ENCODE measurements at places on chromosomes 4 and X. TPM values are rescaled to one million over a fixed set of nuclear protein-coding genes. Genes with fewer than 3 reads are reported as not detected.

The SPOCK3 gene
- polyA plus RNA-seq: not detected

DNA sequence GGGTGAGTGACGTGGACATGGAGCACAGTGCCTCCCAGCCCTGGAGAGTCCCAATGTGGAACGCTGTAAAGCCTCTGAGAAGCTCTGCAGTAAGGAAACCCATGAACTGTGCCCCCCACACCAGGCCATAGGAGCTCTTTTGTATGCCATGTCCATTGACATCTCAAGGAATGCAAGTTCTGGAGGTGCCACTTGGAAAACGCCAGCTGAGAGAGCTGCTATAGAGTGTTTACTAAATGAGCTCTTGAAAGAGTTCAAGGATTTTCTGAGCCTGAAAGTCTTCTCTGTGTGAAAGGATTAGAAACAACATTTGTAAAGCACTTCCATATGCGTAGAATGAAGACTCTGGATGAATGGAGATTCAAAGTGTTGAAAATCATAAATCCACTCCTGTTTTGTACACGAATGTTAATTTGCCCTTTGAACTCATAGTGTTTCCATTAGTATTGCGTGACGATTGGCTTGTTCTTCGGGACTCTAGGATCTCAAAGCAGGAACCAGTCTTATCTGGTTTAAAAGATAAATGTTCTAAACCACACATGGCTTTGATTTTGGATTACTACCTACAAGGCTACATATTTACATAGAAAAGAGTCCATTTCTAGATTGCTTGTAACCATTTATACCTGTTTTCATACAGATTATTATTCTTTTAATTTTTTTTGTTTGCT lies 41.8 kb upstream of the STOX2 start:
- no peak overlapping the region for H3K27ac ChIP-seq
- H3K27me3 ChIP-seq: no peaks in the 10 kb centered on the region
- no peak overlapping the region for H3K4me3 ChIP-seq
- H3K36me3 ChIP-seq: no peaks in the 10 kb centered on the region
- no peak for DNase-seq

The GPR50 gene
- not detected for polyA plus RNA-seq

The NPY2R gene
- polyA plus RNA-seq: 0.28 TPM

DNA sequence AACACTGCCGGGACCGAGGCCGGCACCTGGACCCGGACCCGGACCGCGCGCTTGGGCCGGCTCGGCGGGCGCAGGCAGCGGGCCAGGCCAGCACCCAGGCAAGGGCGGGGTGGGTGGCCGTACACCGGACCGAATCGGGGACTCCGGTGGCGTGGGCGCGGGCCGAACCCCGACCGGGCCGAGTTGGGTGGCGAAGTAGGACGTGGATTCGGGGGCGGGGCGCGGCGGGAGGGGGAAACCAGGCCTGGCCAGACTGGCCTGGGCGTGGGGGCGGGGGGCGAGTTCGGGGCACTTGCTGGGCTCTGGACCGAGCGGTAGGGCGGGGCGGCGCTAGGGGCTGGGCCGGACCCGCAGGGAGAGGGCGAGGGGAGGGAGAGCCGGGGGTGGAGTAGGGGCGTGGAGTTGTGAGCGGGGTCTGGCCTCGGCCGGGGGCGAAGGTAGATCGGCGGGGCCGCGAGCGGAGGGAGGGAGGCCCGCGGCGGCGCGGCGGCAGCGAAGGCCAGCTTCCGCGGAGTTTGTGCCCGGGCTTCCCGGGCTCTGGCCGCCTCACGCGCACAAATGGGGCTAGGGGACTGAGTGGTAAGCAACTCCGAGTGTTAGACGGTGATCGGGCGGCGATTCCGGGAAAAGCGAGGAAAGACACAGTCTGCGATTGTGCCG lies 1.8 kb upstream of the BCORL1 start:
- peak; percentile 45 for DNase-seq
- peak overlapping the region; percentile 22 for H3K4me3 ChIP-seq
- no peak overlapping the region for H3K27ac ChIP-seq
- H3K4me1 ChIP-seq: no peaks in the 10 kb centered on the region
- no peaks in the 10 kb centered on the region for H3K27me3 ChIP-seq

DNA sequence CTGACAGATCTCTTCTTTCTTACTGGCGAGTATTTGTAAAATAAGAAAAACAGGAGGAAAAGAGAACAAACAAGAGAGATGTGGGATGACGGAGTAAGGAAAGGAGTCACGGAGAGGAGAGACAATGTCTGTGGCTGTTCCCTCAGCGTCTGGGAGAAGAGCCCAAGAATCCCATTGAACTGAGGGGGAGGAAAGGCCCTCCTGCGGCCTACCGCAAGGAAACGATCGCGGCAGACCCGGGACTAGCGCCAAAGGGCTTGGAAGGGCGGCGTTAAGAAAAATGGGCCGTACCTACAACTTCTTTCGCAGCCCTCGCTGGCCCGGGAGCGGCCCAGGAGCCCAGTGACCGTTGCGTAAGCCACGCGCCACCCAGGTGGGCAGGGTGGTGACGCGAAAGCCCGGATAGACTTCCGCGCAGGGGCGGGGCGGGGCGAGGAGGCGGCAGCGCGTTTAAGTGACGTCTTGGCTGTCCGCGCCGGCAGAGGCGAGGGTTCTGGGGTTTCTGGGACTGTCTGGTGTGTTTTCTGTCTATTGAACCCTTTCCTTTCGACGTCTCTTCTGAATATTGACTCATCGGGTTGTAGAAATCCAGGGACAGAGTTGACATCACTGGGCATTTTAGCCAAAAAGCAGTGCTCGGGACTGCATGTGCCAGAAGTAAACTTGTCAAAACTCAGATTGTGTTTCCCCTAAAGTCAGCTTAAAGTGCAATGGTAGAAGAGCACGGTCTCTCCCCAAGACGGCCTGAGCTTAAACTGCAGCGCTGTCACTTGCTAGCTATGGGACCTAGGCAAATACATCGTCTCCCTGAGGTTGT lies at the start of gene SLC9B1:
Gene SLC9B1, minus strand, starts transcription at position 398 of the 817 bp plus-strand sequence. CDS start 27,994 bp downstream, outside the sequence.
- H3K4me1 ChIP-seq: peaks cover 4% of the 10 kb centered on the region
- H3K4me3 ChIP-seq: peak within 1 kb of the TSS; percentile 39
- no peaks in the 10 kb centered on the region for H3K36me3 ChIP-seq

The MAML3 gene
- 1.4 TPM for polyA plus RNA-seq

DNA sequence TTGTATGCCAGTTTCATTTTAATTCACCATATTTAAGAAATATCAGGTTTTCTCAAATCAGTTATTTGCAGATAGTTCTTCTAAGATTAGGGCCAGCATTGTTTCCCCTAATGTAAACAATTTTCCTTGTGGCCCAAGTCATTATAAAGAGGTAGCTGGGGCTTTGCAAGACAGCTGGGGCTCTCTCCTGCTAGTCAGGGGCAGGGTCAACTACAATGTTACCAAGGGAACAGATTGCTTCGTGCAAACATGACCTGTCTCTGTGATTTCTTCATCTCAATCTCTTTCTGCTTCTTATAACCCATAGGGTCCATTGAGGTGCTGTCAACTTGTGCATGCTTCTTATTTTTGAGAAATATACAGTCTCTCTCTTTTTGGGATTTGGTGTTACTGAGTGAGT lies 12.1 kb downstream of the ARMCX6 start:
- no peak overlapping the region for H3K27ac ChIP-seq
- H3K4me3 ChIP-seq: no peak overlapping the region
- no peaks in the 10 kb centered on the region for H3K36me3 ChIP-seq

DNA sequence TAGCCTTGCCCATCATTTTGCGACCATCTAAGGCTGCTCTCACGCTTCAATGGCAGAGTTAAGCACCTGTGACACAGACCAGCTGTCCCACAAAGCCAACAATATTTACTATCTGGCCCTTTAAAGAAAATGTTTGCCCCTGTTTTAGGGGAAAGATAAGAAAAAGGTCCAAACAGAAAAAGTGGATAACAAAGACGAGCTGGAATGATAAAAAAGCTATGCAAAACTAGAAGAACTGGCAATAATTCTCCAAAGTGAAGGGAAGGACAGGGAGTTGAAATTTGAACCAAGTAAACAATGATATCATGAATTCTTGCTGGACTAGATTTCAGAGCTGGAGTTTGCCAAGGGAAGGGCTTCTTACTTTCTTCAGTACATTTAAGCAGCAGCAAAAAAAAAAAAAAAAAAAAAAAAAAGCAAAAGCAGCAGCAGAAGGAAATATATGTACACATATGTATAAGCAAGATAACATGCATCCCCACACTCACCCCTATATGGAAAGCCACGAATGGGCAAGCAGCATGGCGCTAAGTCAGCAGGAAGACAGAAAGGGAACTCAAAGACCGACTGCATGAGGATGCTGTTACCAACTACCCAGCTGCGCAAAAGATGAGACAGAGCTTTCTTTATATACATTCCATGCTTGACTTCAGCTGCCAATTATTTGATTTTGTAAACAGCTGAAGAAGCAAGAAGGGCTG lies 12.5 kb downstream of the TRAPPC2 start:
- H3K27ac ChIP-seq: no peak overlapping the region
- H3K4me1 ChIP-seq: no peaks in the 10 kb centered on the region
- H3K27me3 ChIP-seq: no peaks in the 10 kb centered on the region
- no peak overlapping the region for H3K4me3 ChIP-seq

- no peaks in the 10 kb centered on the region for H3K36me3 ChIP-seq
- peak; percentile 42 for DNase-seq
- H3K4me1 ChIP-seq: no peaks in the 10 kb centered on the region
- H3K4me3 ChIP-seq: no peak overlapping the region
- no peak overlapping the region for H3K27ac ChIP-seq
These were observed 33.5 kb upstream of the DCX start for GRCh38 chrX:111445485-111445884.

DNA sequence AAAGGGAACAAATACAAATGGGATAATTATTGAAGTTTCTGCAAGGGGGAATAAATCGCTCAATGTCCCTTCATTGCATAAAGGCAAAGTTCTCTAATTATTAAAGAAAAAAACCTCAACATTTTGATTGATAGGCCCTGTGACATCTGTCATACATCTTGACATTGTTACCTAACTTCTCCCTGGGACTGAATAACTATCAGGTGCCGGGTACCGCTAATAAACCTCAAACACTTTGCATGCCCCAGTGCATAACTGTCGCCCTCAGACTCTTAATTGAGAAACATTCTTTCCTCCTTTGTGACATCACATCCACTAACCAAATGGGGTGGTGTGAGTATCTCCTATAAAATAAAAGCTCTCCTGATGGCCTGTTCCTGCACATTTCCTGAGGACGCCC lies at the start of gene ADAM29:
Gene ADAM29, plus strand, starts transcription at position 301 of the 400 bp plus-strand sequence. CDS start 57,168 bp downstream, outside the sequence.
- H3K27me3 ChIP-seq: no peaks in the 10 kb centered on the region
- no peaks in the 10 kb centered on the region for H3K36me3 ChIP-seq
- H3K27ac ChIP-seq: no peak within 1 kb of the TSS
- H3K4me3 ChIP-seq: no peak within 1 kb of the TSS
- DNase-seq: no peak
- no peaks in the 10 kb centered on the region for H3K4me1 ChIP-seq

DNA sequence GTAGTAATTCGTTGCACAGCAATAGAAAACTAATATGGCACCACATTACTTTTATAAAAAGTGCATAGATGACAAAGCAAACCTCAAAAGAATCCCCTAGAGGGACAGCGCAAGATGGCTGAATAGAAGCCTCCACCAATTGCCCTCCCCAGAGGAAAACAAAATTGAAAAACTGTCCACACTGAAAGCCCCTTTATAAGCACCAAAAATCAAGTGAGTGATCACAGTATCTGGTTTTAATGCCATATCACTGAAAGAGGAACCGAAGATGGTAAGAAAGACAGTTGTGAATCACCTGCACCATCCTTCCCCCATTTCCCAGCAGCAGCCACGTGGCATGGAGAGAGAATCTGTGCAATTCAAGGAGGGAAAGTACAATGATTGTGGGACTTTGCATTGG lies 522.2 kb downstream of the GLUD2 start:
- DNase-seq: no peak
- H3K27me3 ChIP-seq: no peaks in the 10 kb centered on the region
- H3K27ac ChIP-seq: no peak overlapping the region

DNA sequence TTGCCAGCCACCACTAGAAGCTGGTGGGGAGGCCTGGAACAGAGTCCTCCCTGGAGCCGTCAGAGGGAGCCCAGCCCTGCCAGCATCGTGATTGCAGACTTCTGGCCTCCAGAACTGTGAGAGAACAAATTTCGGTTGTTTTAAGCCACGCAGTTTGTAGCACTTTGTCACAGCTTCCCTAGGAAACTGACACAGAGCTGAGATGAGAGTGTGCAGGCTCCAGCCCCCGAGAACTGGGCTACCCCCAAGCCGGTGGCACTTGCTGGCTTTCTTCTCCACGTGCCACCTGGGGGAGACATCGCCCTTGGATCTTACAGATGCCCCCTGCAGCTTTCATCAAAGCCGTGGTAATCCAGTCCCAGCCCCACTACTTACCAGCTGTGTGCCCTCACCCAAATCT lies 83.7 kb downstream of the PPP2R2C start:
- no peaks in the 10 kb centered on the region for H3K4me1 ChIP-seq
- H3K4me3 ChIP-seq: no peak overlapping the region
- H3K36me3 ChIP-seq: no peaks in the 10 kb centered on the region
- DNase-seq: no peak
- H3K27ac ChIP-seq: no peak overlapping the region
- peaks cover 6% of the 10 kb centered on the region for H3K27me3 ChIP-seq

GRCh38 chrX:143081231-143081630 lies 55.5 kb downstream of the SPANXN4 start:
- no peak overlapping the region for H3K4me3 ChIP-seq
- H3K27ac ChIP-seq: no peak overlapping the region
- no peaks in the 10 kb centered on the region for H3K36me3 ChIP-seq
- DNase-seq: no peak

The MAGEB17 gene
- polyA plus RNA-seq: not detected

The CDS1 gene
- polyA plus RNA-seq: 19.2 TPM

DNA sequence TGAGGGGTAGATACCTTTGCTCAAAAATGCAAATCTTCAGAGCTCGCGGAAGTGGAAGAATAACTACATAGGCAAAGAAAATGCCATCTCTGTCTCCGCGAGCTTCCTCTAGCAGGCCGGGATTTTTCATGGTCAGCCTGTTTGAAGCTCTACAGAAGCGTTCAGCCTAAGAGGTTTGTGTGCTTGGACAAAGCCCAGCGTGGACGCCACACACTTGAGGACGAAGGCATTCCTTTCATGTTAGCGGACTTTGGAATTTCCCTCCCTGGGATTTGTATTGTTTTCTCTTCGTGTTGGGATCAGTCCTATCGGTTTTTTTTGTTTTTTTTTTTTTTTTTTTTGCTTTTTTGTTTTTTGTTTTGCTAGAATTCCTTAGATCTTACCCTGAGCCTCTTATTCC lies 53.7 kb downstream of the SMIM31 start:
- DNase-seq: peak; percentile 26
- no peaks in the 10 kb centered on the region for H3K27me3 ChIP-seq
- H3K27ac ChIP-seq: no peak overlapping the region
- no peaks in the 10 kb centered on the region for H3K36me3 ChIP-seq
- H3K4me3 ChIP-seq: no peak overlapping the region

GRCh38 chr4:150136481-150136880 lies 58.2 kb downstream of the DCLK2 start:
- no peaks in the 10 kb centered on the region for H3K27me3 ChIP-seq
- H3K36me3 ChIP-seq: no peaks in the 10 kb centered on the region
- no peak overlapping the region for H3K27ac ChIP-seq
- no peak for DNase-seq
- no peak overlapping the region for H3K4me3 ChIP-seq

All from small intestine (tissue), 16 donors.